ENCODE measurements at places on chromosomes 1 and 21.

GRCh38 chr1:213987422-213987926 is 299 bp upstream of the PROX1 start:
- no peak for DNase-seq

GRCh38 chr1:80462006-80462405 is 1338.7 kb upstream of the ADGRL2 start:
- DNase-seq: no peak

DNA sequence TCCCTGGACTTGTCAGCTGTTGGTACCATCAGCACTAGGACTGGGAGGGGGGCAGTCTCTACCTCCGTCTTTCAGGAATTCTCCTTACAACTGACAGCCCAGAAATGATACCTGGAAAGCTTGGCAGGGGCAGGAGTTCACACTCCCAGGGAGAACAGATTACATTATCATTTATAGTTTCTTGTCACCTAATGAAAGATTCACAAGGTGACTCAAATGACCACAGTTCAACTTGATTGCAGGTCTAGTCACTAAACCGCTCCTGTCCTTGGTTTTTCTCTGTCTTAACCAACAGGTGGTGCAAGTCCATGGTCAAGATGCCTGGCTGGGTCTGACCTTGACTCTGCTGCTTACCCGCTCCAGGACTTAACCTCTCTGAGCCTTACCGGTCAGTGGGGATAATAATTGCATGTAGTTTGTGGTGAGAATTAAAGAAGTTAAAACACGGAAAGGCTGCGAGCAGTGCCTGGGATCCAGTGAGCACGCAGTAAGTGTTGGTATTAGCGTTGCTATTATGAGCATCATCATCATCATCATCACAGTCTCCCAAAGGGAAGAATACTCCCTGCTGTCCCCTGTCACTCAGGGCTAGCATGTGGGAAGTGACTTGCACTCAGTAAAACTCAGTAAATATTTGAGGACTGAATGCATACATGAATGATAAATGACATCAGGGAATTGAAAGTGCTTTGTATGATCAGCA is 125.3 kb upstream of the CD34 start:
- no peak for DNase-seq

DNA sequence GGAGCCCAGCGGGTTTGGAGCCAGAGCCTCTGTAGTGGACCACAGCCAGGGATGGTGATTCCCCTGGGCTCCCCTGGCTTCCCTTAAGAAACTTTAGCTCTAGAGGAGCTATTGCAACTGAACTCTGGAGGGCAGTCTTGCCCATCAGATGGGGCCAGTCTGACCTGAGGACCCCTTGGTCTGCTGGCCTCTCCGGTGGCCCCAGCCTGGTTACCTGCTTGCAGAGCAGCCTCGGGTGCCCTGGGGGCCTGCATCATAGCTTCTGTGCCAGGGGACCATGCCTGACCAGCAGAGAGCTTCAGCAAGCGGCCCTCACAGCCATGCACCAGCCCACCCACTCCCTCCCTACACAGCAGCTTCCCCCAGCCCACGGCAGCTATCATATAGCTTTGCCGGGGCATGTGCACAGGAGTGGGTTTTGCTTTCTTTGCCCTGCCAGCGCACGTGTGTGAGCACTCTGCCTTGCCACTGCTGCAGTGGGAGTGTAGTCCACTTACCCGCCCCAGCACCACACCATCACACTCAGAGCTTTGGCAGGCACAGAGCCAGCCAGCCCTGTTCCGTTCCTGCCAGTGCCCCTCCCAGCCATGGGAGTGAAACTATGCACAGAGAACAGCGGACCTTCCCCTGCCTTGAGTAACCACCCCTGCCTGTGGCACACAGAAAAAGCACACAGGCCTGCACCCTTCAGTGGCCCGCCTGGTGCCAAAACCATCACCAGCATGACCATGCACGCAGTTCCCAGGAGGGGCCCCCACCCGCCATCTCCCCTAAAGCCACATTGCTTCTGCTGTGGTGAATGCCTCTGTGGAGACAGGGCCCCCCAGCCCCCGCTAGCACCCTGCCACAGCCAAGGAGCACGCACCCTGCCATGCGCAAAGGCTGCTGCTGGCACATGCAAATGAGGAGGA is 442.9 kb upstream of the NEGR1 start:
- no peak for DNase-seq

GRCh38 chr1:27139980-27140379 is 14.9 kb downstream of the SLC9A1 start:
- no peak for DNase-seq

DNA sequence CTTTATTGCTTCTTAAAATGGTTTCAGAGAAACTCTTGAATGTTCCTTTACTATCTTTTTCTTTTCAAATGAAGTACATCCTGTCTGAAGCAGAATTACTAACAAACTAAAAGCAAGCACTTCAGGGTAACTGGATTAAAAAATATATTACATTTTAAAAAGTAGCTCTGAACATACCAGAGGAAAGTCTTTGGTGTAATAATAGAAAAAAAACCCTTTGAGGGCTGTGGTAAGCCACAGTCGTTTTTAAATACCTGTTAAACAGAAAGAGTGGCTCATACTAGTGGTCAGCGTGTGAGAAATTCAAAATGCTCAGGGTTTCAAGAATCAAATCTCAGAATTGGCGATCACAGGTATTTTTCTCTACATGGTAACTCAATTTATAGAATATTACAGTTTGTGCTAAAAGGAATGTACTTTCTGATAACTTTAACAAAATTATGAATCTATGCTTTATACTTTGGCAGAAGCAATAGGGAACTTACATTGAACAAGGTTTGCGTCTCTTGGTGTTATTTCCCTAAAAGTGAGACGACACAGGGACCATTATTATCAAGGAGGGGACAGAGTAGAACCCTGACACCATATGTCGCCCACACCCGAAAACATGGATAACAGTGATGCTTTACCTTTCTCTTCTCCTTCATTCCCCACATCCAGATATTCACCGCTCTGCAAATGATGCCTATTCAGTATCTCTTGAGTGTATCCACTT is 97.0 kb upstream of the DPH5 start:
- no peak for DNase-seq

DNA sequence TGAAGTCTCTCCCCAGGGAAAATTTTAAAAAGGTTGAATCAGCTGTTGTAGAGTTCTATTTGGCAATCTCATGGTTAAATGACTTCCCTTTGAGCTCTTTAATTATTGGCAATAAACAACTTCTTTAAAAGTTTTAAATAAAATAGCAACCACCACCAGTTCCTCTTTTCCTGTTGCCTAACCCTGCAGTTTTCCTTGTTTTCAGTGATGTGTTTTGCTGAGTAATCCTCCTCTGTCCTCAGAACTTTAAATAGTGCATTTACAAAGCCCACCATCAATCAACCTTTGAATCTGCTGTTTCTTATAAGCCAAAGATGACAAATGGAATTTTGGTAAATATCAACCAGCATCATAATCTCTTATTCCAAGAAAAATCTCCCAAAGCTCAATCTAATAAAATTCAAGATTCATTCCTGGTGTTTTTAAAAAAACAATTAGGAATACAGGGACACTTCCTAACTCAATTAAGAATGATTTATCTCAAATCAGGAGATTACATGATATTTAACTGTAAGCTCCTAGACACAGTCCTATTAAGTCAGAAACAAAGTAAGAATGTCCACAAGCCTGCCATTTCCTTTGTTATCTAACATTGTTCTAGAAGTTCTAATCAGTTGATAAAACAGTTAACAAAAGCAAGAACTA is 14.8 kb downstream of the AVPR1B start:
- no peak for DNase-seq

- peak; percentile 43 for DNase-seq
Measured at GRCh38 chr1:70483342-70483741, 72.3 kb downstream of the CTH start.

- DNase-seq: no peak
Measured at GRCh38 chr1:114314098-114314497, 160.4 kb upstream of the SYT6 start.

- DNase-seq: no peak
Measured at GRCh38 chr21:41245509-41246135, 71.0 kb upstream of the FAM3B start.

GRCh38 chr1:36306902-36307456 is 811 bp downstream of the SH3D21 start:
- peak; percentile 71 for DNase-seq

DNA sequence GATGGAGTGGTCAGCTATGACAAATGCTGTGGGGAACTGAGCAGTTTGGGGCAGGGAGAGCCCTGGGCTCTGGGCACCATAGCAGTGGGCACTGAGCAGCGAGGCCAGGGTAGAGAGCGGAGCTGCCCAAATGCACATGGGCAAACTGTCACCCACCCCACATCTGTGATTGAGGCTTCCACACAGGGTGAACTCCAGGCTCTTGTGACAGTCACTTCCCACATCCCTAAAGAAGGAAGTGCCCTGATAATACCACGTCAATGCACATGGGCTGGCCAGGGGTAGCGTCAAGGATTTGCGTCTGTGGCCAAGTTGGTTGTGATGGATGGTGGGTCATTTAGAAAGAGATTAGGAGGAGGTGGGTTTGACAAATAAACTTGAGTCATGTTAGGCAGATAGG is 2.6 kb upstream of the GUCA2B start:
- no peak for DNase-seq

DNA sequence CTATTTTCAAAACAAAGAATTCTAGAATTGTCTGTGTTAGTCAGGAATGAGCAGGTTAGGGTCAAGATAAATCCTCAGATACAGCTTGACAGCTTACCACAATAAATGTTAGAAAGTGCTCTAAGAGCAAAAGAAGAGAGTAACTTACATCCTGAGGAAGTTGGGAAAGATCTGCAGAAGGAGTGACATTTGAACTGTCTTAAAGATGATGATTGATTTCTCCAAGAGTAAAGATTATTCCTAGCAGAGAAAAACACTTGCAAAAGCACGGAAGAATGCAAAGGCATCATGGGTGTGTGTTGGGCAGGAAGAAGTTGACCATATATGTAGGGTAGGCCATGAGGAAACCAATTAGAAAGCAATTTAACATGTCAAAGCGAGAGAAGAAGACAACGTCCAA is 175.4 kb downstream of the LRRC7 start:
- no peak for DNase-seq

GRCh38 chr1:54480525-54480848 is 67.5 kb upstream of the ACOT11 start:
- no peak for DNase-seq

- DNase-seq: no peak
Measured at GRCh38 chr1:65791801-65792668, 660 bp upstream of the PDE4B start.

DNA sequence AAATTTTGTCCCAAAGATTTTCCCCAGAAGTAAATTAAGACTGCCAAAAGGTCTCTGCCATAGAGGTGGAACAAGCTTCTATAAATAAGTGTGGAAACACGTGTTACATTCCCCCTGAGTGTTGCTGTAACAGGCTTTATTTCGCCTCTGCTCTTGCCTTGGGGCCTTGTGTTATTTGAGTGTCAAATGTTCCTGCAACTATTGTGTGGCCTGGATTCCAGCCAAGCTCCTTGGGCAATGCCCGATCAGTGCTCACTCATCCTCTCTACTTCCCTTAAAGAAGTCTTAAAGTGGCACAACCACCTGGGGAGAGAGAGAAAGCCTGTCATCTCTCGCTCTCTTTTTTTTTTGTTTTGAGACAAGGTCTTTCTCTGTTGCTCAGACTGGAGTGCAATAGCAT is 156.7 kb downstream of the NR5A2 start:
- DNase-seq: peak; percentile 68
